Breast epithelium (tissue), 4 donors: ENCODE measurements at places on chromosomes 4 and X. TPM values are rescaled to one million over a fixed set of nuclear protein-coding genes. Genes with fewer than 3 reads are reported as not detected.

DNA sequence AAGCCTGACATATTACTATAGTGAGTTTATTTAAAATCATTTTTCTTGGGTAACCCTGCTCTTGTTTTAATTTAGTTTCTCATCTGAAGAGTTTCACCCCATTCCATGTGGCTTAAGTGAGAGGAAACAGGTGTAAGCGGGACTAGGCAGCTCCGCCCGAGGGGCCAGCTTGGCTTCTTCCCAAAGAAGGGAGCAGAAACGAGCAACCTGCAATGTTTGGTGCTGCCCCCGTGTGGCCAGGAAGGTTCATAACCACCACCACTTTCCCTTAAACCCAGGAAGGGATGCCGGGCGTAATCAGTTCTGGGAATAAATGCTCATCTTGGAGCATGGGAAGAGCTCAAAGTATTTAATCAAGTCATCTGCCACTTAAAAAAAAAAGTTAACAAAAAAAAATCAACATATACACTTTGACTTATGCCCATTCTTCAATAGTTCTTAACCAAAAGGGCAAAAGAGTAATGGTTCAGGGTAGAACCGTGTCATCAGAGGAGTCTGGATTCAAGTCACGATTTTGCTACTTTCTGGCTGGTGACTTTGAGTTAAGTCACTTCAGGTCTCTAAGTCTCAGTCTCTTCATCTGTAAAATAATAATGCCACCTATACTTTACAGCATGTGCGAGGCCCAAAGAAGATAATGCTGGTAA, 147.9 kb downstream of the NSUN7 start:
- no peak for DNase-seq

GRCh38 chr4:76616526-76616925, 181.5 kb downstream of the SHROOM3 start:
- DNase-seq = no peak

GRCh38 chr4:107066621-107067020, 30.5 kb upstream of the DKK2 start:
- DNase-seq = no peak

DNA sequence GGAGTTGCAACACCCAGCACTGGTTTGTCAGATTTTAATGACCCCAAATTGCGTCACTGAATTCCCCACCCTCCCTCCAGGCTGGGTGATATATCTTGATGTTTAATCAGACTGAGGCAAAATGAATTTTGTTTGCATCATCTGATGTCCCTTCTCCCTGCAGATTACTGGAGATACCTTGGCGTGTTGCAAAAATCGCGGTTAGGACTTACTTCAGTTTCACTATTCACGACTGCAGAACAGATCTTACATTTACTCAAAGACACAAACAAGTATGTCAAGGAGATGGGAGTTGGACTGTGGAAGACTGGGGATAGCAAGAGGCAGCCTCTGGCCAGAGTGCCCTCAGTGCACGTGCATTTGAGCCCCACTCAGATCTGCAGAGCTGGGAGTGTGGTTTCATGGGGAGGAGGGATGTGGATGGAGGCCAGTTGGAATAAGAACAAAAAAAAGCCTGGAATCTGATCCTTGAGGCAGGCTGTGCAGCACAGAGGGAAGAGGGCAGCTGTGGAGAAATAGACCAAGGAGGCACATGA, 92.2 kb upstream of the MTM1 start:
- no peak for DNase-seq

GRCh38 chrX:154059231-154059630, 38.3 kb downstream of the MECP2 start:
- DNase-seq = no peak

DNA sequence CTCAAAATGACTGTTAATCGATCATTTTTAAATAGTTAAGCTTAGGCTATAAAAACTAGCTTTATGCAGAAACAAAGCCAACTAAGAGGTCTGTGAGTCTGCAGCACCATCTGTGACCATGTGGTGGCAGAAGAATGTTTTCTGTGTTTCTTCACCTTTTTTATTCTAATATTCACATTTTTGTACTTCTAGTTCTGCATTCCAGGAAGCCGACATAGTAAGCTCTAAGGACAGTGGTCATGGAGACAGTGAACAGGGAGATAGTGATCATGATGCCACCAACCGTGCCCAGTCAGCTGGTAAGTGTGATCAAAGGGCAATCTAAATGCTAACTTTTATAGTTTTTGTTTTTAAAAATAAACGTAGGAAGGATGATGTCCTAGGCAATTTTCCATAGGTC, 5.6 kb downstream of the PCDH10 start:
- DNase-seq = no peak

The LDOC1 gene
- 4.5 TPM for total RNA-seq
